AG04450 (cell line): ENCODE measurements at places on chromosomes 2 and 18.

- DNase-seq: no peak
Observed at GRCh38 chr2:220660277-220661145, 911.6 kb downstream of the EPHA4 start.

GRCh38 chr18:25876330-25876948 lies 214.0 kb downstream of the SS18 start:
- DNase-seq: no peak

DNA sequence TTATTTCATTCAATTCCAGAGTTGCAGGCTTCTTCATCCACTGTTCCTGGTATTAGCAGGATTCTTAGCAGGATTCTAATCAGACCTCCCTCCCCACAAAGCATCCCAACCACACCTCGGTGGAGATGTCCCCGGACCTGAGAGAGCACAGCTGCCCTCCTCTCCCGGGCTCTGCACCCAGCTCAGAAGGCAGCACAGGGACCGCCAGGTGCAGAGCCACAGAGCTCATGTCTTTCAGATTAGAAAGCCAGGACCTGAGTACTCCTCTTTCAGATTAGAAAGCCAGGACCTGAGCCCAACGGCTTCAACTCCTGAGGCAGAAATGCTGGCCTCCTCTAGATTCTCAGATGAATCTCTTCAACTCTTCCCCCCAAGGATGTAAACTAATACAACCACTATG lies 152.3 kb downstream of the MYO5B start:
- DNase-seq: no peak

DNA sequence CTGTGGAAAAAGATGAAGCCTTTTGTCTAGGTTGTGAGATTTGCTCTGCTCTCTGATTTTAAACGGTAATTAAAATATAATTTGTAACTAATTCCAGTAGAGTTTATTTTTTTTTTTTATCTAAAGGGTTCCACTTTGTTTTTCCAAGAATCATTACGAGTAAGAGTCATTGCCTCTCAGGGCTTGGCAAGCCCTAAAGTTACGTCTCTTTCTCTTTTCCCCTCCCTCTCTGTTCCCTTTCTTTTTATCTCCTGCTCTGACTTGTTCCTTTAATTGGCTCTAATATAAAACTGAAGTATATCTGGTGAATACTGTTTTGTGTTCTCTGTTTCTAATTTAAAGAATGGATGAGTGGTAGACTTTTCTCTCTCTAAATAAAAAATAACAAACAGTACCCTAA lies 75.8 kb downstream of the CALCRL start:
- DNase-seq: no peak

- DNase-seq: no peak
Observed at GRCh38 chr2:237330541-237330940, 83.4 kb downstream of the COL6A3 start.

GRCh38 chr2:37544591-37545031 lies 126.8 kb downstream of the CDC42EP3 start:
- no peak for DNase-seq

DNA sequence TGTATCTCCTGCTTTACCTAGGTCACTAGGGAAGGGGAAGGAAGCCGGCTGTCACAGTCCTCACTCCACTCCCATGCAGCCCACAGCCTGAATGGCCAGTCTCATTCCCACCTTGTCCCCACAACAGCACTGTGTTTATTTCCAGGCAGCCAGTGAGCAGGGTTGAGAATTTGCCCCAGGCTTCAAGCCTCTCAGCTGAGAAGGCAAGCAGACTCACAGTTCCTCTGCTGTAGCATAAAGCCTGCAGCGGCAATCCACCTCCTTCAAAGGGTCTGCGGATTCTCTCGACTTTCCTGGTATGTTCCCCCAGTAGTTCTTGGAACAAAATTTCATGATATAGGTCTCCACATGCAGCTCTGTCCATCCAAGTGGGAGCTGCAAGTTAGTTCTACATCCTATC lies 262.9 kb upstream of the GULP1 start:
- no peak for DNase-seq

DNA sequence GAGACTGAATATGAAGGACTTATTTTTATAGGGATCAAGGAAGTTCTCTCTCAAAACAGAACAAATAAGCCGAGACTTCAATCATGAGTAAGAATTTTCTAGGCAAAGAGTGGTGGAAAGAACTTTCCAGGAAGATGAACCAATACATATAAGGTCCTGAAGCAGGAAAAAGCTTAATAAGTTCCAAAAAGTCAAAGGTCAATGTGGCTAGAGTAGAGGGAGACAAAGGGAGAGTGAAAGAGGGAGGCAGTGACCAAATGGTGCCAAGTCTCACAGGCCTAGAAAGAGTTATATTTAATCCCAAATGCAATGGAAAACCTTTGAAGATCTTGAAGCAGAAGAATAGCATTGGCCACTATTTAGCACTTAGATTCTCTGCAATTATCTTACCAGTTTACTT lies 56.0 kb downstream of the PDE11A start:
- DNase-seq: no peak

DNA sequence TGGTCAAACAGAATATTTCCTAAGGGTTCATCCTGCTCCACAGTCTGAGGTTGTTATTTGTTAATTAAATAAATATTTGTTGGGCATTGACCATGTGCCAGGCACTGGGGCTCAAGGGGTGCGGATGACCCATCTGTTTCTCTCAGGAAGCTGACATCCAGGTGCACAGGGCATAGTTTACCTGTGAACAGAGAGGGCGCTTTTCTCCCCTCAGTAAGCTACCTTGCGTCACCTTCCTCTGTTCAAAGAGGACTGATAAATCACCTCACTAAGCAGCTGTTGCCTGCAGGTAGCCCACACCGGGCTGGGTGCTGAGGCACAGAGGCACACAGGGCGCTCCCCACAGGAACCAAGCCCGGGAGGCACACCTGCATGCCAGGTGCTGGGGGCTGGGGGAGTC lies 41.6 kb downstream of the SH3RF3 start:
- no peak for DNase-seq

DNA sequence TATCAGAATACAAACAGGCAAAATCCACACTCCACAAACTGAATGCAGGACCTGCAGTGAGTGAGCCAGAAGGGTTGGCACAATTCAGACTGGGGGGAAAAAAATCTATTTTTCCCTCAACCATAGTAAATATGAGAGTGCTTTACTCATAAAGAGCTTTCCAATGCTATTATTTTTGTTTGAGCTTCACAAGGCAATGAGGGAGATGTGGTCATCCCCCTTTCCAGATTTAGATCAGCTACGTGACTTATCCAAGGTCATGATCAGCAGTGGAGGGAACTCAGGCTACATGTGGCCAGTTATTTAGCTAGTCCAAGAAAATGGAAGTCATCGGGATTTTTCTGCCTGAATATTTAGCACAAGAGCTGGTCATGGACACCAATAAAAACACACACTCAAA lies 120.4 kb upstream of the KLF7 start:
- no peak for DNase-seq

GRCh38 chr2:98734823-98735260 lies 3.9 kb upstream of the MGAT4A start:
- DNase-seq: no peak

GRCh38 chr2:43842866-43843226 lies 4.1 kb downstream of the ABCG8 start:
- DNase-seq: no peak

DNA sequence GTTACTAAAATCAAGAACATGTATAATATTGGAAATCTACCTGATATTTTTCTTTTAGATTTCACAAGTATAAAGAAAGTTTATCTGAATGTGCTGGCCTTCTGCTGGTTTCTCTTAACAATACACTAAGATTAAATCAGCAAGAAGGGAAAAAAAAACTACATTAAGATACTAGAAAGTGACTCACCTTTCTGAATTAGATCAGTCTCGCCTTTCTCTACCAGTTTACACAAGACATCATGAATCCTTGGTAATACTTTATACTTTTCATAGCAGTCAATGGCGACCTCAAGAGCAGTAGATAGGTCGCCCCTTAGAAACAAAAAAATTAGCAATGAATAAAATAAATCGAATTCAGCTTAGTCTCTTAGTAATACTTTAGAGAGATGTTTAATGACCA lies 61.2 kb downstream of the LRPPRC start:
- DNase-seq: no peak

DNA sequence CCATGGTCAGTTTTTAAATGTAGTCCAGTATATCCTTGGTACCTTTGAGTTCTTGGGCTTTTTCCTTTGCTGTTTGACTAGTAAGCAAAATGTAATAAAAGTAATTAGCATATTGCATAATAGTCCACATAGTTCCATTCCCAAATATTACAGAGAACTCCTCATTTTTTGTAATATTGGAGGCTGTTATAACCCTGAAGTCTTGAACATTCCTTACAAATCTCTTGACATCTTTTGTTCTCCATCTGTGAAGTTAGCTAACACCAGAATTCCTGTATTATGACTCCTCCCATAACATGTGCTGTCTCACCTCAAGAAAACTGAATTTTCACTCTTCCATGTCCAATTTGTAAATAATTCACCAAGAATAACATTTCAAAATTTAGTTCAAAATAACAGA lies 17.1 kb downstream of the CREB1 start:
- DNase-seq: no peak

DNA sequence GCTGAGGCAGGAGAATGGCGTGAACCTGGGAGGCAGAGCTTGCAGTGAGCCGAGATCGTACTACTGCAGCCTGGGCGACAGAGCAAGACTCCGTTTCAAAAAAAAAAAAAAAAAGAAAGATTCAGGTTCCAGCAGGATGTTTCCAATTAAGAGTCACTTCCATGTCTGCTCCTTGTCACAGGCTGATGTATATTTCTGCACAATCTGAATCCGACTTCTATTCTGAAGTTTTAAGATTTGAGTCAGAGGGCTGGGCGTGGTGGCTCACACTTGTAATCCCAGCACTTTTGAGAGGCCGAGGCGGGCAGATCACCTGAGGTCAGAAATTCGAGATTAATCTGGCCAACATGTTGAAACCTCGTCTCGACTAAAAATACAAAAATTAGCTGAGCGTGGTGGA lies 24.7 kb downstream of the SNRPD1 start:
- DNase-seq: no peak

DNA sequence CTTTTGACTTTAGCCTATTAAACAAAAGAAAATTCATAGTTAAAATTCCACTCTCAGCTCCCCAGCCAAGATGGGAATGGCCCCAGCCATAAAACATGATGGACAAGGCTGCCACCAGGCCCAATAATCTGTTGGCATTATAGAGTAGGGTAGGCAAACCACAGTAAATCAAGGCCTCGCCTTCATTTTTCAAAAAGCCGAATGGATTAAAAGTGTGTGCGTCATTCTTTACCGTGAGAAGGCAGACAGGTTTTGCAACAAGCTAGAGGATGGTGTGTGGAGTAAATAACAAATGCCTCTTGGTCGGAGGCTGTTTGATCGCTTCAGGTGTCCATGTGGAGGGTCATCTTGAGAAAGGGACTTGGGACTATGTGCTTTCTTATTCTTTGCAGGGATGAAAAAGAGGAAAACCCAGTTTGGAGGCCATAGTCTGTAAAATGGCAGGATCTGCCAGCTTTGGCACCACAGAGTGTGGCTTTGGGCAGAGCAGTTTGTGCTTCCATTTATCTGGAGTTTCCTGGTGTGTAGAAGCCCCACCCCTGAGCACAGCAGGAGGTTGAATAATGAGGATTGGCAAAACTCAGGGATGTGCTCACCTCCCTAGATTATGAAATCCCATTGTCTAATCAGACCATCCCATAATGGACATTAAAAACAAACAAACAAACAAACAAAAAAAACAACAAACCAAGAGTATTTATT lies 57.1 kb upstream of the ITGB6 start:
- DNase-seq: no peak
